Effector CD4-positive, alpha-beta T cell (primary cell): ENCODE measurements at places on chromosomes 5 and 9.

- DNase-seq, result no peak
These were observed 451.3 kb downstream of the SEMA5A start for GRCh38 chr5:9094582-9094981.

- no peak for DNase-seq
These were observed 12.4 kb downstream of the RAPGEF6 start for GRCh38 chr5:131622633-131623032.

GRCh38 chr9:83620841-83621636 lies 1.9 kb upstream of the IDNK start:
- peak; percentile 21 for DNase-seq

GRCh38 chr5:60257596-60258271 lies 364.2 kb upstream of the PDE4D start:
- no peak for DNase-seq

DNA sequence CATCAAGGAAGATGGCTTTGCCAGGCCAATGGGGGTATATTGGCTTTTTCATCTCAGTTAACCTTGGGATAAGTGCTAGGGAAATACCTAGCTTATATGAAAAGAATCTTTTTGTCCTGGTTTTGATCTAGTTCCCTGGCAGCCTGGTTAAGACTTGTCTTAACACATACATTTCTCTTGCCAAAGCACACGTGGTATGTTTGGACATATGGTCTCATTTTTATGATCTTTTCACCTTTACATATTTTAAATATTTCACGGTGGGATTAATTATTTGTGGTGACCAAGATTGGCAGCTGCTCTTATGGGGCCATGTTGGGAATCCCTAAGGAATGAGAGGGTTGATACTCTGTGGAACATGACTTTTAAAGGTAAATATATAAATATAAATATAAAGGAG lies 312.5 kb downstream of the NPR3 start:
- DNase-seq, result no peak

GRCh38 chr9:23322392-23322791 lies 503.6 kb downstream of the ELAVL2 start:
- DNase-seq, result no peak

- no peak for DNase-seq
These were observed 42.8 kb downstream of the JADE2 start for GRCh38 chr5:134568337-134568700.
